ENCODE measurements at places on chromosomes 5 and 9.
A peak's percentile ranks its signal among the peaks of the same experiment; 100 is the strongest.

DNA sequence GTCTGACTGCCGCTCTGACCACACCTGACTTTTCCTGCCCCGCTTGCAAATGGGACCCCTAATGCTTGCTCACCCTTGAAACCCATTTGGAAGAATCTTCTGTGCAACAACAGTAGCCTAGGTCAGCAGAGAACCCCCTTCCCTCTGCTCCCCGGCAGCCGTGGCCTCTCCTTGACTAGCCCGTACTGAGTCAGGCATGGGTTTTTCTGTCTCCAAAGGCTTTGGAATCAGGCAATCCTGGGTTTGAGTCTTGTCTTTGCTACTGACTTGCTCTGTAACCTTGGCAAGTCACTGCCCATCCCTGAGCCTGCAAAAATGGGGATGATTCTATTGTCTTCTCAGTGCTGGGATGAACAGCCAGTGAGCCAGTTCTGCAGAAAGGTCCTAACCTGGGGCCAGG is 135.4 kb downstream of the RGS3 start:
- no peaks in the 10 kb centered on the region for H3K27me3 ChIP-seq
- H3K4me3 ChIP-seq: no peak overlapping the region
- peaks cover 12% of the 10 kb centered on the region for H3K36me3 ChIP-seq

DNA sequence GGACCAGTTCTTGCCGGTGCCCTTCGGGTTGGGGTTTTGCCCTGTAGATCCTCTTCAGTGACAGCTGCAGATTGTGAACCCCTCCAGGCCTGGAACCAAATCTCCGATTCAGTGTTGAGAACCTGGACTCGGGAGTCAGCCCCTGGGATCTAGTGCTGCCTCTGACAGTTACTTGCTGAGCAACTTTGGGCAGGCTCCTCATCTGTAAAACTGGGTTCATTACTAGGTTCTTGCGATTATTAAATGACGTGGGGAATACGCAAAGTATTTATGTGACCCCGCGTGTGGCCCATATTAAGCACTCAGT is 600 bp downstream of the ERCC6L2 start:
- H3K4me1 ChIP-seq: peaks cover 28% of the 10 kb centered on the region
- H3K4me3 ChIP-seq: no peak overlapping the region
- H3K36me3 ChIP-seq: peaks cover 10% of the 10 kb centered on the region
- H3K27ac ChIP-seq: no peak overlapping the region
- no peaks in the 10 kb centered on the region for H3K27me3 ChIP-seq

GRCh38 chr5:100841358-100842076 is 61.6 kb downstream of the ST8SIA4 start:
- H3K4me3 ChIP-seq: peak overlapping the region; percentile 68
- H3K27ac ChIP-seq: peak overlapping the region; percentile 100
- no peaks in the 10 kb centered on the region for H3K27me3 ChIP-seq
- peaks cover 21% of the 10 kb centered on the region for H3K36me3 ChIP-seq
- peaks cover 77% of the 10 kb centered on the region for H3K4me1 ChIP-seq
- peak; percentile 8 for DNase-seq

GRCh38 chr9:137172901-137173795 is 1.3 kb upstream of the TMEM210 start:
- peaks cover 6% of the 10 kb centered on the region for H3K4me1 ChIP-seq
- H3K27me3 ChIP-seq: peaks cover 21% of the 10 kb centered on the region
- no peak overlapping the region for H3K4me3 ChIP-seq
- no peak overlapping the region for H3K27ac ChIP-seq
- no peaks in the 10 kb centered on the region for H3K36me3 ChIP-seq

GRCh38 chr5:28301712-28302111 is 1263.3 kb upstream of the CDH9 start:
- H3K4me3 ChIP-seq: no peak overlapping the region
- no peak overlapping the region for H3K27ac ChIP-seq
- no peaks in the 10 kb centered on the region for H3K4me1 ChIP-seq
- no peak for DNase-seq
- no peaks in the 10 kb centered on the region for H3K27me3 ChIP-seq

GRCh38 chr5:143116814-143117213 is 286.7 kb downstream of the NR3C1 start:
- DNase-seq: no peak
- peaks cover 69% of the 10 kb centered on the region for H3K4me1 ChIP-seq
- no peak overlapping the region for H3K27ac ChIP-seq
- H3K36me3 ChIP-seq: peaks cover 3% of the 10 kb centered on the region
- H3K4me3 ChIP-seq: no peak overlapping the region
- no peaks in the 10 kb centered on the region for H3K27me3 ChIP-seq

DNA sequence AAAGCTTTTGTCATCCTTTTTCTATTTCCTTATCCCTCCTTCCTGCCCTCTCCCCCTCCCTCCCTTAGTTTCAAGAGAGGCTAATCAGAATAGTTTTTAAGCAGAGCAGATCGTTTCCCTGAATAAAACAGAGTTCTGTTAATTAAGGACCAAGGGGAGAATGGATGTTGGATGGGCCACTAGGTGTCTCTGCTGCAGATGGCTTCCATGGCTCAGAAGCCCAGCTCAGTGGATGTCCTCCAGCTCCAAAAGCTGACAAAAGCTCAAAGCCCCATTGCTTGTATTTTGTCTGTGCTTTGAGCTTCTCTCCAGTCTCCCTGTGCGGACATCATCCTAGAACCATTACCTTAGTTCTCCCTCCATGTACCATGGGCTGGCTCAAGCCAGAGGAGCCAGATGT is 21.0 kb upstream of the NPR3 start:
- no peak for DNase-seq
- peaks cover 12% of the 10 kb centered on the region for H3K27me3 ChIP-seq
- H3K27ac ChIP-seq: no peak overlapping the region
- no peak overlapping the region for H3K4me3 ChIP-seq
- no peaks in the 10 kb centered on the region for H3K4me1 ChIP-seq

DNA sequence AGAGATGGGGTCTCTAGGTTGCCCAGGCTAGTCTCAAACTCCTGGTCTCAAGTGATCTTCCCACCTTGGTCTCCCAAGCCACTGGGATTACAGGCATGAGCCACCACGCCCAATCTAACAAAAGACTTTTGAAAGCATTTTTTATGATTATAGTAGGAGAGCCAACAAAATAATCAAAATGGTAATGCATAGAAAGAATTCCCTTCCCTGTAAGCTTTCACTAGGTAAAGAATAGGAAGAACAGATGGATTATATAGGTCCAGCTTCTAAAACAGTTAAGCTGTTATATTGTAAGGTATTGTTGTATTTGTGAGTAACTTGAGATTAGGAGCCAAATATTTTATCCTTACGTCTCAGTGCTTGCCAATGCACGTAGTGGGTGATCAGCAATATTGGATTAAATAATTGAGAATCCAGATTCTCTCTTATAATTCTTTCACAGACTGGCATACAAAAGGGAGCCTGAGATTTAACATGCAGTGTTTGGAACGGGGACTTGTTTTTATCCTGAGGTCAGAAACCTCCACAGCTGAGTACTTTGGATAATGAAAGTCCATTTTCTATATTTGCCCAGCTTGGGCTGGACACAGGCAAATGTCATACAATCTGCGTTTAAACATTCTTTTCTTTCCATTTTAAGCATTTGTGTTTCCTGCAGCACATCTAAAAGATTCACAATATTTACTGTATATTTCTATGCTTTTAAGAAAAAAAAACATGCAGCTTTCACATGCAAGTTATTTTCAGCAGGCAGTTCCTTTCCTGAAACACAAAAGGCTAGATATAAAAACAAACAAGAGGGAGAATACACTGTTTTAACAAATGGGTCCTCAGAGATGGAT is 238.4 kb downstream of the ARRDC3 start:
- H3K4me1 ChIP-seq: no peaks in the 10 kb centered on the region
- DNase-seq: no peak
- peaks cover 5% of the 10 kb centered on the region for H3K27me3 ChIP-seq

DNA sequence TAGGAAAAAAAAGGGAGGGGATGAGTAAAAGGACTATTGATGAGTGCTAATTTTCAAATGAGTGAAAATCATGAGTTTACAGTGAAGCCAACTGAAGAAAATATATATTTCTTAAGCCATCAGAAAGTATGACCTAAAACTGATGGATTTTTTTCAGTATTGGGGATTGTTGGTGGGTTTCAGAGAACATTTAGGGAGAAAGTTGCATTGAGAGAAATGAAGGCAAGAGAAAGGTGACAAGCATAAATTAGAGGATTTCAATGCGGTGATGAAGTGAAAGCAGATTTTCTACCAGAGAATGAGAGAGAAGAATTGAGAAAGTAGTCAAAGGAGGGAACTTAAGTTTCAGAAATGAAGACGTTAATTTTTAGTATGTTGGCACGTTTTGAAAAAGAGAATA is 8.5 kb upstream of the SNX24 start:
- no peaks in the 10 kb centered on the region for H3K4me1 ChIP-seq
- no peaks in the 10 kb centered on the region for H3K27me3 ChIP-seq
- H3K36me3 ChIP-seq: peaks cover 1% of the 10 kb centered on the region
- no peak overlapping the region for H3K4me3 ChIP-seq
- H3K27ac ChIP-seq: no peak overlapping the region
- DNase-seq: no peak

All from activated T-cell treated with anti-CD3 and anti-CD28 coated beads, Interleukin-2, amount 50 U/mL, for 72 hours (primary cell).